ENCODE measurements at places on chromosomes 2 and 18.

DNA sequence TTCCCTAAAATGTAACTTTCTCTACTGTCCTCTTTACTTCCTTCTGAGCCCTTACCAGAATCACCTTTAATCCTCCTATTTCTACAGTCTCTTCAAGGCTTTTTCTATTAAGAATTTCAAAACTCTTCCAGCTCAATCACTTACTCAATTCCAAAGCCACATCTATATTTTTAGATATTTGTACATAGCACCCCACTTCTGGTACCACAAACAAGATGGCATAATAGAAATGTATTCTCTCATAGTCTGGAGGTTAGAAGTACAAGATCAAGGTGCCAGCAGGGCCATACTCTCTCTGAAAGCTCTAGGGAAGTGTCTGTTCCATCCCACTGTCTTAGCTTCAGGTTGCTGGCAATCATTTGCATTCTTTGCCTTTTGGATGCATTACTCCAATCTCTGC lies 11.1 kb downstream of the ZSCAN30 start:
- DNase-seq, result no peak

DNA sequence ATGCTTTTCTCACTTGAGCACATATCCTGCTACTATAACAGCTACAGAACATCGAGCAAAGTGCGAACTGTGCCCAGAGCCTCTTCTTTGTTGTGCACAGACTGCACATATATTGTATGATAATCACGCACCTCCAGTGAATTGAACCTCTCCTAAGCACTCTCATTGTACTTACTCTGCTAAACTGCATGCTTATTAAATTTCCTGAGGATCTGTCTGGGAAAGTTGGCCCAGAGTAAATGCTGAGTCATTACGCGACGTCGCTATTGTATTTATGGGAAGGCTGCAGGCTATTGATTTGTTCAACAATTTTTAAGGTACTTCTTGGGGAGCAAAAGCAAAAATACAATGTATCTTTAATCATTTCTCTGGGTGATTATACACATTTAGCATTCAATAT lies 399.6 kb upstream of the DSEL start:
- peak; percentile 28 for DNase-seq

GRCh38 chr2:48258481-48259149 lies 271.3 kb upstream of the STON1 start:
- DNase-seq, result no peak

DNA sequence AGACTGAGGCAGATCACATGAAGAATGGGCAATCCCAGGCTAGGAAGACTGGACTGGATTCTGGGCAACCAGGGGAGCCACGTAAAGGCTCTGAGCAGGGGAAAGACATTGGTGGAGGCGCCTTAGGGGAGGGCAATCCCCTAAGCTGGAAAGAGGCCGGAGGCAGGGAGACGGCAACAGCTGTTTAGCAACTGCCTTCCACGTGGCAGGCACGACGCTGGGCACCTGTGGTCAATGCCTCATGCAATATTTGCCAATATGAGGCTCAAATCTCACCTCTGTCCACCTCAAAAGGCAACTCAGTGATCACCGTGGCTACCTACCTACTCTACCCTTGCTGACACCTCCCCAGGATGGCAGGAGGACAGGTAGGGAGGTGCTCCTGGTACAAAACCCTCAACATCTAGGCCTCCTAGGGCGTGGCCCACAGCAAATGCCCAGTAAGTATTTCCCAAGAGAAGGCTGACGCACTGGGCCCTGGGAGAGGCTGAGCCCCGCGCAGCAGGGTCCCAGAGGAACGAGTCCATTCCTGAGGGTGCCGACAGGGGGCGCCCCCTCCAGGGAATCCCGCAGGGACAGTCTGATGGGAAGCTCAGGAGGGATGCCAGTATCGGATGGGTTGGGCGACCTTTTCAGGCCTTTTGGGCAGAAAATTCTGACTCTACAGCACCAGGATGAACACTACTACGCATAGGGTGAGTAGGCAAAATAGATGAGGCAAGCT lies 8.9 kb downstream of the BOLA3 start:
- no peak for DNase-seq

GRCh38 chr18:32422978-32423740 lies 47.5 kb downstream of the GAREM1 start:
- DNase-seq, result no peak

DNA sequence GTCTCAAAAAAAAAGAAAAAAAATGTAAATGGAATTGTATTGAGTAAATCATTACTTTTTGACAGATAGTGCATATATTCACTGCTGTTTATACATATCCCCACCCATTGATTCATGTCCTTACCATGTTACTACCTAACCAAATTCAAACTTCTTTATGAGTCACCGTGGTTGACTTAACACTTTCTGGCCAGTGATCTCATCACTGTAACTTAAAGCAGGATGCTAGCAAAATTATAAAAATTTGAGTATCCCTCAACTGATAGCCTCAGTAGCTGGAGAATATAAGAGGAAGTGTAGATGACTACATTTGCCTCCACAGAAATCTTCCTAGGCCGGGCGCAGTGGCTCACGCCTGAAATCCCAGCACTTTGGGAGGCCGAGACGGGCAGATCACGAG lies 13.4 kb downstream of the CNOT9 start:
- DNase-seq, result no peak

- DNase-seq, result peak; percentile 19
These were observed 66.3 kb upstream of the GLI2 start for GRCh38 chr2:120669121-120669952.

DNA sequence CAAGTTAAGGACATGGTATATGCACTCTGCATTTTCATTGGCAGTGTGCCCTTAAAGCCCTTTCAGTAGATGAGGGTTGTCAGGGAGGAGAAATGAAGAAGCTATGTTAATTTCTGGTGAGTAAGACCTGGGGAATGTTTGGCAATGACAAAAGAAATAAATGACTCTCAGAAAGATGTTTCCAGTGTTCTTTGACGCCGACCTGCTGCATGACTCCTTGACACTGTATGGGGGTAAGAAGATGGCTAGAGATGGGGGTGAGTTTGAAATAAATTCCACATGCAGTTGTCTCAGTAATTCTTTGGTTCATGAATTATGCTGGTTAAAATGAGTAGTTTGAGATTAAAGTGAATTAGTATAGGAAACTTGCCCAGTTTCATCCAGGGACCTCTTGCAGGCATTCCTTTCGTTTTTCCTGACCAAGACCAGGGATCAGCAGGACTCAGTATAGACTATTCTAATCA lies 5.9 kb downstream of the CCDC121 start:
- no peak for DNase-seq

DNA sequence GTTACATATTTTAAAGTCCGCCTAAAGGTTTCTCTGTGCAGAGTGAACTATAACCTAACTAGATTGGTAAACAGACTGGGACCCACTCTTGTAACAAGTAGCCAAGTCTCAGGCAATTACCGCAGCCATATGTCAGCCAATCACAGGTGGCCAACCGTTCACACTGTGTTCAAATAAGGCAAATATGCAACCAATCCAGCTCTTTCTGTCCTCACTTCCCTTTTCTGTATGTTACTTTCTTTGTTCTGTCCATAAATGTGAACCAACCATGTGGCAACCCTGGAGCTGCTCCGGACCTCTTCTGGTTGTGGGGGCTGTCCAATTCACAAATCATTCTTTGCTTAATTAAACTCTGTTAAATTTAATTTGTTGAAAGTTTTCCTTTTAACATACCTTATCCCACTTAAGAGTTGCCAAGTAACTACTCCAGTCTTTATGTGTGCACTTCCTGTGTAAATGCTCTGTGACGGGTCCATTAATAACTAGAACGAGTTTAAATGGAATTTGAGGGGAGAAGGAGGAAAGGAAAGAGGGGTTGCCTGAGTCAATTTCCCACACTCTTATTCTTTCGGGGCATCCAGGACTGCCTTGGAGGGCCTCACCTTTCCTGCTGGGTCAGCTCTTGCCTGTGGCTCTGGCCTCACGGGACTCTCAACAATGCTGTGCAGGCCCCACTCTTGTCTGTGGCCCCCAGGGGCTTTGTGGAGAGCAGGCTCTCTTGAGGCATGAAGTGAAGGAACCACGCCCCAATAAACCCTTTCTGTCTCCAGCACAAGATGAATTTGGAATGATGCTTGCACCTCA lies 6.6 kb upstream of the RPL37A start:
- no peak for DNase-seq

DNA sequence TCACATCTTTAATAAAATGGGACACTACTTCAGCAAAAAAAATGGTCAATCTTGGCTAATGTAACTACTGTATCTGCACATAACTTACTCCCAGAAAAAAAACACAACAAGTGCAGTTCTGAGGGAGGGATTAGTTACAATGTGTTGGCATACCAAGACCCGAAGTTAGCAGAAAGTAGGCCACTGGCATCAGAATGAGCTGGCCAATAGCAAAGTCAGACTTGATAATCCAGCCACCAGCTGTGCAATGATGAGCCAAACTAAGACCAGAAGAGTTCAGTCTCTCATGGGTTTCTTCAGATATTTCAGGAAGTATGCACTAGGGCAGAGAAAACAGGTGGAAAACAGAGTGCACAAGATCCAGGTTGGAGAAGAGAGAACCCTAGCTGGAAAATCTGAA lies 65.3 kb downstream of the OLA1 start:
- no peak for DNase-seq

DNA sequence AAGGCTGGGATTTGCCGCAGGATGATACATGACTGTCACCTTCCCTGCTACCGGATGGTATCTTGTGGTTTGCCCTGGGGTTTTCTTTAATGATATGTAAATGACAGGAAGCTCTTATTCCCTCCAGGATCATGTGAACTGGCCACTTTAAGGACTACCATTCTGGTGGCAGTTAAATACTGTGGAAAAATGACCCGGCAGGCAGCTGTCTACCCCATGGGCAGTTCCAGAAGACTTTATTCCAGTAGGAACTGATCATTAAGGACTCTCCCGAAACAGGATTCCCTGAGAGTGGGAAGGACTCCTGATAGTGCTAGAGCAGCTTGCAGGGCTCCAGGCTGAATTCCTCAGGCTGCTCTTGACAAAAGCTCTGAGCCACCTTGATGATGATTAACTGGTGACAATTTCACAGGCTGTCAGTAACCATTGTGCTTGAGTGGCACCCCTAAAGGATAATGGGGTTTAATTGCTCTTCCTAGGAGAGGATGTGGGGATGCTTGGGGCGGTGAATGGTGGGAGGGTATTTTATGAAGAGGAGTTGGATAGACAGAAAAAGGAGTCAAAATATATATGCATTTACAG lies 212.0 kb downstream of the CPS1 start:
- DNase-seq, result no peak

DNA sequence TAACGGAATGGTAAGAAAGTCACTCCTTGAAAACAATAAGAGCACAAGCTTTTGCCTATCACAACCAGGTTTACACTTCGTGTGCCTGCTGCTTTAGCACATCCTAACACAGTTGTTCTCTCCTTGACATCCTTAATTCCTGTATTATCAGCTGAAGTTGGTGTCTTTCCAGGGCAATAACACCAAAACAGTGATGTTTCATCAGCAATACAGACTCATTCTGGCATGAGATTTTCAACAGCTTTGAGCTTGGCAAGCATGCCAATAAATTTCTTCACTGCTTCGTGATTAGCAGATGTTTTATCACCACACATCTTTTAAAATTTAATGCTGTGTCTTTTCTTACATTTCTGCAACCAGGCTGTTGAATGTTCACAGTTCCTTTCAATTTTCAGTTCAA lies 148.4 kb downstream of the EIPR1 start:
- no peak for DNase-seq

DNA sequence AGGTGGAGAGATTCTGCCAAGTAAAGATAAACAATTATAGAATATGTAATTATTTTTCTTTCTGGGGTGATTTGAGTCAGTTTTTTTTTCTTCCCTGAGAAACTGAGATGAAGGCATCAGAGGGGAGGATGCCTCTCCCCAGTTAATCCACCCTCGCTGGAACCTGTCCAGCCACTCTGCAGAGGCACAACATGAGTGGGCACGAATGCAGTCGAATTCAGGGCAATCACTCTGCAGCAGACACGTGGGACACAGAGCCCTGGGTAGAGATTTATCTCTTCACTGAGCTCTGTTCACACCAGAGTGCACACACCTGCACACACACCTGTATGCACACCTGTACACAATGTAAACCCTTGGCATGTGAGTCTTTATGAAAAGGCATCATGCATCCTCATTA lies 154.2 kb downstream of the DCDC2C start:
- DNase-seq, result peak; percentile 85

- no peak for DNase-seq
These were observed 92.7 kb upstream of the MGAT5 start for GRCh38 chr2:134161170-134161547.
